ENCODE measurements at places on chromosomes 4 and X. TPM values are rescaled to one million over a fixed set of nuclear protein-coding genes. Genes with fewer than 3 reads are reported as not detected.

GRCh38 chrX:82224961-82225360, 1023.1 kb downstream of the SH3BGRL start:
- DNase-seq: no peak

- DNase-seq: no peak
Measured at GRCh38 chr4:22668301-22668700, 24.4 kb upstream of the GBA3 start.

DNA sequence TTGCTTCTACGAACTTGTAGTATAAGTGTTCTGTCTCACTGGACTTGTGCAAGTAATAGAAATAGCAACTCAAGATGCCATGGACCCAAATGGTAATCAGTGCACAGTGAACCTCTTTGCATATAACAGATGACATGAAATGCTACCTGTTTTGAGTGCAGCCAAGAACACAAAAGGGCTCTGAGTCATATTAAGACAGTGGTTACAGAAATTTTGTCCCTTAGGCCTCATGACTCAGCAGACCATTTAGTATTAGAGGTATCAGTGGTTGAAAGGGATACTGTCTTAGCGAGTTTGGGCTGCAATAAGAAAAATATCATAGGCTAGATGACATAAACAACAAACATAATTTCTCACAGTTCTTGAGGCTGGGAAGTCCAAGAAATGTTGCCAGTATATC, 502.9 kb upstream of the PCDH10 start:
- DNase-seq: no peak

DNA sequence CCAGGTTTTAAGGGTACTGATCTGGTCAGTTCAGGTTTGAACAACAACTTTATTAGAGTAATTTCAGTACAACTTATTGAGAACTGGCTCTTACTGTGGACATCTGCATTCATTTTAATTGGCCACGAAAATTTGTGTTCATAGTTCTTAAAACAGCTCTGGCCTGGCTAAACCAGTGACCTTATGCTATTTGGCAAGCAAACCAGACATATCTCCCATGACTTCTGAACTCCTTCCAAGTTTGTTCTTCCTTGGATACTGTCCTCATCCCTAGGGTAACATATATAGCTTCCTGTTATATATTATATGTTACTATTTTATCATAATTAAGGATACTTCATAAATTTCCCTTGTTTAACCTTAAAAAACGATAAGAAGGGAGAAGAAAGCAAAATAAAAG, 841.9 kb downstream of the TRAM1L1 start:
- DNase-seq: no peak

DNA sequence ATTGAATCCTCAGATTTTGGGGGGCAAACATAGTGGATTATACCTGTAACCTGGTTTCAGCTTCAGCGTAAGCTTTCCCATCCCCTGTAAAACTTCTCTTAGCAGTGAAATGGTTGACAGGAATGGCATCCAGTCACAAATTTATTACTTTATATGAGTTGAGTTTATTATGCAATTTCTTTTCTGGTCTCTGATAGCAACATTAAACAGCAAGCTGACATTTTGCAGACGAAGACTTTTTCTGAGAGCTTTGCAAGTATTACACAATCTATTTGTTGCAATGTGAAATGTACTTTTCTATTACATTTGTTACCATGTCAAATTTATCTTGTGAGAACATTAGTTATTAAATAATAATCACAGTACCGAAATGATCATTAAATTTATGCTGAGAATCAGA, 60.6 kb downstream of the GSPT2 start:
- no peak for DNase-seq

TTC29 gene
- 0.72 TPM for total RNA-seq

DNA sequence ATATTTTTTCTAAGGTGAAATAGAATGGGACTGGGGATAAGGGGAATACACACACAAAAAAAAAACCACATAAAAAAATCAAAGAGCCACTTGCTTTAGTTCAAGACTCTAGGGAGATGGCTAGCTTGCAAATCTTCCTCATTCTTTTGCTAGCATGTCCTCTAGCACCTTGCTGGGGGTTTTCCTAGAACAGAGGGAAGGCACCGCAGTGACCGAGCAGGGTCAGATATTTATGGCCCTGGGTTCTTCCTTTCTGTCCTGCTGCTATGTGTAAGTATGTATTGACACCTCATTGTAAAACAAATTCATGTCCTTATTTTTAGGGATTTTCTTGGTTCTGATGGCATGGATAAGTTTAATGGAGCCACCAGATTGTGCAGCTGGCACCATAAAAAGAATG, 81.2 kb downstream of the SHISA3 start:
- DNase-seq: no peak

- no peak for DNase-seq
Measured at GRCh38 chr4:1604706-1605205, 79.4 kb downstream of the FAM53A start.

GRCh38 chr4:145340071-145340675, 141.5 kb upstream of the SMAD1 start:
- DNase-seq: no peak

GRCh38 chr4:7418131-7418943, 16.4 kb downstream of the PSAPL1 start:
- DNase-seq: no peak

- no peak for DNase-seq
Measured at GRCh38 chr4:59068722-59069418, 1958.7 kb upstream of the IGFBP7 start.

DNA sequence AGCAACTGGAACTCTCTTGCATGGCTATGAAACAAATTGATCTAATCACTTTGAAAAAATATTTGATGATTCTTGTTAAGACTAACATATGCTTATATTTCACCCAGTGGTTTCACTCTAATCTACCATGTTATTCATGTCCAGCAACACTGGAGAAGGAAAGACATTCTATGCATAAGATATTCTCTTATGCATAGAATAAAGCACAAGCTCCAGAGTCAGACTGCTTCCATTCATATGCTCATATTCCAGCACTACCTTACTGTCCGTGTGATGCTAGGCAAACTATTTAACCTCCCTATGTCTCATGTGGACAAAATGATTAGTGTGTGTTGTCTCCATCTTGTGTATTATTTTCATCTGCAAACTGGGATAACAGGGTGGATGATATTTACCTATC, 124.1 kb downstream of the RNF150 start:
- no peak for DNase-seq

GRCh38 chr4:69025191-69025998, 70.9 kb upstream of the UGT2B7 start:
- no peak for DNase-seq

EIF1AX gene
- 60.5 TPM for total RNA-seq

RPGR gene
- 8.8 TPM for total RNA-seq

RNF150 gene
- total RNA-seq: 0.68 TPM

DNA sequence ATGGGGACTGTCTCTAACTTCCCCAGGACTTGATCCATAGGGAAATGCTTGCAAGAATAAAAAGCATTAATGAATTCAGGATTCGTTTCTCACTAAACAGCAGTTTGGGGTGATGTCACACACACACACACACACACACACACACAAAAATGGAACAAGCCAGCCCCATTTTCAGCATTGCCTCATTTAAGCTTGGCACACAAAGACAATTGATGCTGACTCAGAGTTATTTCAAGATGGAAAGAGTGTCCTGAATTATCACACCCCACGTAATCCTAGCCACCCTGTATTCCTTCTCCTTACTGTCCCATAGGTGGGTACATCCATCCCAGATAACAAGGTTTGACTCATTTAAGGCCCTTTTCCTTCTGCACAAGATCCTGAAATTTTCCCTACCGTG, 345.1 kb upstream of the HS3ST1 start:
- no peak for DNase-seq

- DNase-seq: no peak
Measured at GRCh38 chrX:130030826-130031225, 48.4 kb downstream of the BCORL1 start.

DNA sequence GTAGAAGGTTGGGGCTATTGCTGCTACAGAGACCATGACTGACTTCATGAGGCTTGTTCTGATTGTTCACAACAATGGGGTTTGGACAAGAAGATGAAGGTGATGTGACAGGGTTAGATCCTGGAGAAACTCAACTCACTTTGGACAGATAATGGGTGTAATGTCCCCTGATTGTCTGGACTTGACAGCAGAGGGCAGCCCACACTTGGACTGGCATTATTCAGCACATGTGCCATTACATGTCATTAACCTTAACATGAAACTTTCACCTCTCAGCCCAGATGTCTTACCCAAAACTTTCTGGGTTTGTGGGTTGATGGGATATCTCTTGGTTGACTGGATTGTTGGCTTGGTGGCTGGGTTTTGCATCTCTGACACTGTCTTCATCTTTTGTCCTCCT, 101.5 kb downstream of the MXRA5 start:
- peak; percentile 60 for DNase-seq

RIPPLY1 gene
- not detected for total RNA-seq

DNA sequence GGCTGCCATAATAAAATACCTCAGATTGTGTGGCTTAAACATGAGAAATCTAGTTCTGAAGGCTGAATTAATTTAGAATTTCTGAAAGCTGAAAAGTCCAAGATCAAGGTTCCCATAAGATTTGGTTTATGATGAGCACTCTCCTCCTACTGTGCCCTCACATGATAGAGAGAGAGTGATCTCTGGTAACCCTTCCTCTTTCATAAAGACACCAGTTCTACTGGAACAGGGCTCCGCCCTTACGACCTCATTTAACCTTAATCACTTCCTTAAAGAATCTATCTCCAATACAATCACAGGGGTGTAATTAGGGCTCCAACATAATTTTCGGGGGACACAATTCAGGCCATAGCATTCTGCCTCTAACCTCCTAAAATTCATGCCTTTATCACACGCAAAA, 194.0 kb upstream of the MAB21L2 start:
- no peak for DNase-seq

VSIG4 gene
- total RNA-seq: not detected

TMEM150C gene
- total RNA-seq: 0.49 TPM

GRCh38 chrX:63755892-63756291, 29.1 kb downstream of the ARHGEF9 start:
- no peak for DNase-seq

DNA sequence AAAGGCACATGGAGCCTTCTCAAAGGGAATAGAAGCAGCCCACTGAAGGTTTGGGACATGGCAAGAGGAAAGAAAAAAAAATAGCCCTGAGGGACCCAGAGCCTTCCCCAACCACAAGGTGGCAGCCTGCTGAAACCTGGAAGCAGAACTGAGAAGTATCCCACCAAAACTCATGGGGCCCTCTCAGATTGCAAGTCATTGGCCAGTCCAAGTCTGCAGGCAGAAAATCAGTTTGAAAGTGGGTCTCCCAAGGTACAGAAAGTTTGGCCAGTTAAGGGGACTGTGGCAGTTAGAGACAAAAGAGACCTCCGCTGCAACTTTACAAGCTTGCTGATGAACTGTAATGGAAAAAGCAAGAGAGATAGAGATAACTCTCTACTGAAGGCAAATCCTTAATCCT, 155.8 kb downstream of the ANTXR2 start:
- peak; percentile 56 for DNase-seq

CYTL1 gene
- total RNA-seq: 24.6 TPM

SPACA5 gene
- 0.78 TPM for total RNA-seq

GRCh38 chrX:55026143-55026542, 4.6 kb downstream of the ALAS2 start:
- peak; percentile 10 for DNase-seq

TBC1D9 gene
- 7.2 TPM for total RNA-seq

DNA sequence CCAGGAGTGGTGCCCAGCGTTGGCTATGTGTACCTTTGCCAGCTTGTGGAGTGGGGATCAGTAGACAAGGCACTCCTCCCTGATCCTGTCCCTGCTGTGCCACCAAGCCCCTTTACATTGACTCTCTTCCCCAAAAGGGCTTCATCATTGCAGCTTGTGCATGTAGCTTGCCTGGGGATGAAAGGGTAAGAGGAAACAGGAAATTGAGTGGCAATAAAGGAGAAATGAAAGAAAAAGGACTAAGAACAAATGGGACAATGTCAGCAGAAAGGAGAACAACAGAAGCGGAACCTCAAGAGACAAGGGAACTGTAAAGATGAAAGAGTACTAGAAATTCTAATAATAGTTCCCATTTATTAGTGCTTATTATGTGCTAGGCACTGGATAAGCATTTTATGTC, 8.7 kb upstream of the IL13RA1 start:
- no peak for DNase-seq

CCNA2 gene
- total RNA-seq: 194 TPM

DNA sequence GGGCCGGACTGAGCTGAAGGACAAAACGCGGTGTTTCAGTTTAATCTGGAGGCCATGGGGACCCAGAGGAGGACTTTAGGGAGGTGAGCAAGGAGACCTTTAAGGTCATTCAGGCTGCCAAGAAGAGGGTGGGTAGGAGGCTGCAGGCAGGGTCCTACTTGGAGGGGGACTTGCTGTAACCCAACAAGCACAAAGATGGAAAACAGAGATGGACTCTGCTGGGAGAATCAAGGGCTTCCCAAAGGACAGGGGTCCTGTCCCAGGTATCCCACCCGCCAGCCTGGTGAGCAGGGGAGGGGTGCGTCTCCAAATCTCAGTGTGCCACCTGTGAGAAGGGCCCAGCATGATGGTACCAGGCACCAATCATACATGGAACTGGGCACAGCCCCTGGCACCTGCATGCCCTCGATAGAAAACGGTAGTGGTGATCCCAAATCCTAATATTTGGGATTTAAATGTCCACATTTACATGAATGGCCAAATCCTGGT, 3.9 kb upstream of the HAUS3 start:
- DNase-seq: no peak

GNRHR gene
- total RNA-seq: not detected

SPANXA1 gene
- 69.2 TPM for total RNA-seq

DNA sequence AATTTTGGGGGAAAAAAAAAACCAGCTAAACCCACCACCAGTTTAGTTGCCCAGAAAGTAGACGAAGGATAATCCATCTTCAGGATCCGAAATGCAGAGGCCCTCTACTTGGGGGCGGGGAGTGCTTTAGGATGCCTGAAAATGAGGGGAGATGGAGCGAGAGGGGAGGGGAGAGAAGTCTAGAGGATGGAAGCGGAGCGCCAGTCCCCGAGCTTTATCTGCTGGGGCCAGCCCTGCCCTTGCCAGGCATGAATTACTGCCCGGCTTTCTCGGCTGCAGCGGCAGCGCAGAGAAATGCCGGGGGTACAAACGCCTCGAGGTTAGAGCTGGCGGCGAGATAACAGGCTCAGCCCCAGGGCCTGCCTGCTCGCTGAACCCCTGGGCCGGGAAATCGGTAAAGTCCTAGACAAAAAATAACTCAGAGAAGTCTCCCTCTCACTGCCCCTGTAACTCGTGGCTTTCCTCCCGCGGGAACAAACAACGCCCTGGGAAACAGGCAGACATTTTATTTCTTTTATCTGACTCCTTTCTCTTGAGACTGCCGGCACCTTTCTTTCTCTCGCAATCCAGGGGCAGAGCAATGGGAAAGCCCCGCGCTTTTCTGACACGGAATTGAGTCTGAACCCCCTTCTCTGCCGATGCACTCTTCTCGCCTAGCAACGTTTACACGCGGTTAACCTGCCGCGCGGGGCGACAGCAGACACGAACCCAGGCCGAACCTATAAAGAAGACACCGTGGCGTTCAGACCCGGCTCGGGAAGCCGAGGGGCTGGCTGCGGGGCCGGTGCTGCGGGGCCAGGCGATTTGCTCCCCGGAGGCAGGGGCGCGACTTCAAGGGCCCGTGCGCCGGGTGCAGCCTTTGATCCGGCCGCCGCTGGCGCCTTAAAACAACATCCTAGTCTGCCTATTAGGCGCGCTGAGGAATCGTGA, 3.1 kb upstream of the MSX1 start:
- peak; percentile 29 for DNase-seq

GRCh38 chr4:153570228-153570973, 104.2 kb downstream of the TMEM131L start:
- DNase-seq: no peak

Data from RPMI7951 (cell line).